ENCODE measurements at places on chromosomes 2 and 18. TPM values are rescaled to one million over a fixed set of nuclear protein-coding genes. Genes with fewer than 3 reads are reported as not detected.

DNA sequence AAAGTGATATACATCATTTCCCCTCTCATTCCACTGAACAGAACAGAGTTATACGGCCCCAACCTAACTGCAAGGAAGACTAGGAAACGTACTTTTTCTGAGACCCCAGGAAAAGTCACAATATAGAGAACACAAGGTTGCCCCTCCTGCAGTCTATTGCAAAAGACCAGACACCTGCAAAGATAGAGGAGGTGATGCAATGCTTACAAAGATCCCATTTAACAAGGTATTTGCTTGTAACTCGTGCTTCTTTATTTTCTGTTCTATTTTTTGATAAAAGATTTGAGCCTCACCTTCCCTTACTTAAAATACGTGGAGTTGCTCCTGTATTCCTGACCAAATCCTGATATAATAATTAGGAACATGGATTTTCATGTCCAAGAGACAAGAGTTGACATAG, 793.0 kb upstream of the ID2 start:
- no peak overlapping the region for H3K27ac ChIP-seq
- no peak for DNase-seq
- H3K4me1 ChIP-seq, result no peaks in the 10 kb centered on the region
- H3K4me3 ChIP-seq, result no peak overlapping the region
- H3K27me3 ChIP-seq, result no peaks in the 10 kb centered on the region

GRCh38 chr2:11631462-11631861, 38.5 kb downstream of the NTSR2 start:
- no peak overlapping the region for H3K27ac ChIP-seq
- no peaks in the 10 kb centered on the region for H3K27me3 ChIP-seq
- DNase-seq, result no peak

DNA sequence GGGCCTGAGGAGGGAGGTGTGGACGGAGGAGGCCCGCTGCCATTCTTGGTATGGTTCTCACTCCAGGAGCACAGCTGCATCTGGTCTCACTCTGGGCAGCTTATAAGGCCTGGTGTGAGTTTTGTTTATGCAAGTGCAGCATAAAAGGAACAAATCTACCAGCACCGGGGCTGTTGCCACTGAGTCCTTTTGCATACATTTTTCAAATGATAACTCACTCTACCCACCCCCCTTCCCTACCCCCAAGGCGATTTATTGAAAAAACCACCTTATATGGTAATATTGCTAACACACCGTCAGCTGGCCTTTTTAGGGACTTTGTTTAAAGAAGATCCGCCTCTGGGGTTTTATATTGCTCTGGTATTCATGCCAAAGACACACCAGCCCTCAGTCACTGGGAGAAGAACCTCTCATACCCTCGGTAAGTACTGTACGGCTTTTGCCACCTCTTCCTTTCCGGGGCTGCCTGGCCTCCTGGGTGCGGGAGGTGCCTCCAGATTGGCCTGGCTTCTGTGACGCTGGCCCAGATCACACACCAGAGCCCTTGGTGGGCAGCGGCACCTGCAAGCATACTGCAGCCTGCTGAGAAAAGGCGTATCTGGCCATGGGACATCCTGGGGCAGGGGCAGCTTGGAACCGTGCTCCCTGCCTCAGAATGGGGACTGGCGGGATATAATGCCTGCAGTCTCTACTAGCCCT, at the start of gene ACTG2:
ACTG2 (plus strand) TSS at position 378 of the 699 bp plus-strand sequence. CDS start 8,304 bp downstream, outside the sequence.
- DNase-seq, result no peak
- no peaks in the 10 kb centered on the region for H3K36me3 ChIP-seq
- no peaks in the 10 kb centered on the region for H3K27me3 ChIP-seq

- H3K27ac ChIP-seq, result no peak overlapping the region
- H3K36me3 ChIP-seq, result no peaks in the 10 kb centered on the region
- H3K27me3 ChIP-seq, result no peaks in the 10 kb centered on the region
- H3K4me1 ChIP-seq, result no peaks in the 10 kb centered on the region
- no peak for DNase-seq
Measured at GRCh38 chr2:25592766-25593292, 80.5 kb downstream of the DTNB start.

GRCh38 chr2:191218292-191218898, 26.8 kb upstream of the MYO1B start:
- peak; percentile 11 for DNase-seq
- H3K36me3 ChIP-seq, result no peaks in the 10 kb centered on the region
- H3K27ac ChIP-seq, result no peak overlapping the region

The FZD7 gene
- total RNA-seq, result 0.75 TPM

The SRD5A2 gene
- total RNA-seq, result not detected

The LTBP1 gene
- total RNA-seq, result not detected

Data from CD8-positive, alpha-beta memory T cell (primary cell).